ENCODE measurements at places on chromosomes 6 and 20. TPM values are rescaled to one million over a fixed set of nuclear protein-coding genes. Genes with fewer than 3 reads are reported as not detected.

CASS4 gene
- total RNA-seq = 0.77 TPM

SIRPB1 gene
- total RNA-seq = 0.25 TPM

RAMACL gene
- 2.3 TPM for total RNA-seq

SRSF3 gene
- 291 TPM for total RNA-seq

C4B gene
- 6.0 TPM for total RNA-seq

TREML1 gene
- total RNA-seq = not detected

RBPJL gene
- not detected for total RNA-seq

CGA gene
- not detected for total RNA-seq

VSX1 gene
- total RNA-seq = not detected

MACROD2 gene
- total RNA-seq = 3.6 TPM

COL9A1 gene
- total RNA-seq = not detected

CDSN gene
- total RNA-seq = not detected

FOXC1 gene
- 1.5 TPM for total RNA-seq

PTCRA gene
- not detected for total RNA-seq

ZC2HC1B gene
- not detected for total RNA-seq

PI16 gene
- total RNA-seq = 0.75 TPM

C20orf144 gene
- total RNA-seq = 0.11 TPM

FAM83C gene
- total RNA-seq = not detected

EBF4 gene
- 1.2 TPM for total RNA-seq

PROKR2 gene
- not detected for total RNA-seq

LIN28B gene
- not detected for total RNA-seq

OVOL2 gene
- not detected for total RNA-seq

GSTA3 gene
- not detected for total RNA-seq

TRIM10 gene
- total RNA-seq = not detected

AP5S1 gene
- 16.7 TPM for total RNA-seq

REV3L gene
- 47.7 TPM for total RNA-seq

MYB gene
- 0.12 TPM for total RNA-seq

SMOC2 gene
- total RNA-seq = not detected
